ENCODE measurements at places on chromosomes 5 and 9.

DNA sequence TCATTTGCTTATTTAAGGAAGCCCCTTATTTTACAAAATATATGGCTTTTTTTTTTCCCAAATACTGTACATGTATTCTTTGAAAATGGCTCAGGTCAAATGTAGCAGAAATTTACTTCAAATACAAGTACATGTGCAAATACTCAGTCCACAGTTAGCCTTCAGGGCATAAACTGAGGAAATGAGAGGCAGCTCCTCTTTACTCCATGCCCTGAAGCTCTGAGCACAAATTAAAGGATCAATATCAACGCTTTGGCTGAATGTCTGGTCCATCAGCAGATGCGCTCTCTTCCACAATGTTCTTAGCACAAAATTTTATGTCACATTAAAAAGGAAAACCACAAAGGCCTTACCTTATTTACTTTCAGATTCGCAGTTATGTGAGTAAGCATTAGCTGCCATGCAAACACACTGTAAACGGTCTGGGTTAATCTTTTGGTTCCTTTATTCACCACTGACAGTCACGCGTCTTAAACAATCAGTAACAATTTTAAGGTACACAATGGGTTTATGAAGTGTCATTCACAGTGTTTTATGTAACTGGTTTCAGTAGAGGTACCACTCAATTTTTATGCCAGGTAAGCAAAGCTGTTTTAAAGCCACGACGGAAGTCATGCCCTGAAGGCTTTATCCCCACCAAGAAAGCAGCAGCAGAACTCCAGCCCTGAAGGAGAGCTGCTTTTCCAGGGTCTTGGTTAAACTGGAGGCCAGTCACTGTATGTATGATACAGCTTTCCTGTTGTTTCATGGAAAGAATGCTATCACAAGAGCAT, 103.4 kb downstream of the OTULIN start:
- no peak for DNase-seq

- no peak for DNase-seq
These were observed 31.5 kb upstream of the SPRY4 start for GRCh38 chr5:142356349-142356715.

DNA sequence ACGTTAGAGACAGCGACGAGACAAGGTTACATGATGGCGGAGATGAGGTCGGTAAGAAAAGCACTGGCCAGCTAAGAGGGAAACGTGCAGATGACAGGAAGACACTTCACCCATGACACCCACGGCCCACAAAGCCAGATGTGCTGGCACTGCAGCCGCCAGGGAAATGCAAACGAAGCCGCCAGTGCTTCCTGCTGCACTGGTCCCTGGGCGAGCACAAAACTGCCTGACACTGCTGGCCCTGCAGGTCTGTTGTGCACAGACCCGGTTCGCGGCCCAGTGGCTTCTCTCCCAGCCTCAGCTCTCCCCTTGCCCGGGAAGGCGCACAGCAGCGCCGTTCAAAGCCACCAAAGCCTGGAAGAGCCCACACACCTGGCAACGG, 20.3 kb downstream of the QSOX2 start:
- DNase-seq = no peak

GRCh38 chr5:83914199-83914598, 193.5 kb upstream of the HAPLN1 start:
- DNase-seq = no peak

DNA sequence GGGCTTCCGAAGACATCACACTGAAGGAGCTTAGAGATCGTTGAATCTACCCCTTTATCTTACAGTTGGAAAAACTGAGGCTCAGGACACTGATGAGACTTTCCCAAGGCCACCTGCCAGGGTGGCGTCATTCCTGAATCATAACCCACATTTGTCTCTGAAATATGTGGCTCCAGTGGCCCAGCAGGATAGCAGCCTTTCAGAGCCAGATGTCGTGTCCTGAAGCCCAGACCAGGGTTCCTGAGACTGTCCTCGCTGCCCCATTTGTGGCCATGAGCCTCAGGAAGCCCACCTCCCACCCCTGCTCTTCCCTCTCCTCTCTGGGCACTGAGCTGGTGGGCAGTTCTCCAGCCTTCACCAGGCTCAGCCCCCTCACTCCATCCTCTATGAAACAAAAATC, 2.4 kb downstream of the HMCN2 start:
- DNase-seq = no peak

- DNase-seq = no peak
These were observed 318.3 kb upstream of the ITGA1 start for GRCh38 chr5:52469420-52469819.

DNA sequence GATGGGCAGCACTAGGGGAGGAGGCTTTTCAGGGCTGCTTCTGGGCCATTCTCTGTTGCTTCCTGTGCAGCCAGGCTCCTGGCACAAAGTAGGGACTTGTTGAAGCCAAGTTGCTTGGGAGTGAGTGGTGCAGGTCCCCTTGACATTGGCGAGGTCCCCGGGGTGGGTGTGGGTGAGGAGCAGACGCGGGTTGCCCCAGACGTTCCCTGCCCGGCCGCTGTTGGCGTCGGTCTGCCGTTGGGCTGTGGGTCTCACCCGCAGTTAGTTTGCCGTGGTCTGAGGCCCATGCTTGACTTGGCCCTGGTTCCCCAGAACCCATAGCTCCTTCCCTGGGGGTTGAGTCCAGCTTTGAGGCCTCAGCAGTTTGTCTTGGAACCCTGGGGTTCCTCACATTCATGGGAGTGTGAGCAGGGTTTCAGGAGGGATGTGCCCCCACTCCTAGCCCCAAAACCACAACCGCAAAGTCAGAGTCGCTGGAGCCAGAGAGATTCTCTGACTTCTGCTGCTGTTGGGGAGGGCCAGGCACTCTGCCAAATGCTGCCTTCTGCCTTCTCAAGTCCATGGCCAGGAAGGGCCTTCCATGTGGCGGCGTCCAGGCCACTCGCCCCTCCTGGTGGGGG, 77.5 kb downstream of the RXRA start:
- DNase-seq = peak; percentile 24

DNA sequence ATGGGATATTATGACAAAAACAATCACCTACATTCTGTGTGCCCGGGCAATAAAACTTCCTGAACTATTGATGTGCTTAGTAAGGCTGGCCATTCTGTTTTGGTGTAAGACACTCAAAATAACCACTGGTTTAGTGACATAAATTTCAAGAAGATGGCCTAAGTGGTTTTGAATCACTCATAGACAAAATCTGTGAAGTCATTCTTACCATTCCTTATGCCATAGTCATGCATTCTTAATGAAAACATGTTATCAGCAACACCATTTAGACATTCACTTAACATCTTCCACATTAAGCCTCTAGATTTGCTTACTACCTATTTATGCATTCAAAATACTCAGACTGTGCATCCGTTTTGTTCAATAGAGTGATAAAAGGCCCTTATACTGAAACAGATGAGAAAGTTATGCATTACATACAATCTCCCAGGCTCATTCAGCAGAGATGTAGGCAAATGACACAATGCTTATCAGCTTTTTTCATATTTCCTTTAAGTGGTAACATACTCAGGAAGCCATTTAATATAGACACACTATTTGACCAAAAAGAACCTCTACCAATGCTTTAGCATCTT, 848.8 kb upstream of the DMAC1 start:
- no peak for DNase-seq

DNA sequence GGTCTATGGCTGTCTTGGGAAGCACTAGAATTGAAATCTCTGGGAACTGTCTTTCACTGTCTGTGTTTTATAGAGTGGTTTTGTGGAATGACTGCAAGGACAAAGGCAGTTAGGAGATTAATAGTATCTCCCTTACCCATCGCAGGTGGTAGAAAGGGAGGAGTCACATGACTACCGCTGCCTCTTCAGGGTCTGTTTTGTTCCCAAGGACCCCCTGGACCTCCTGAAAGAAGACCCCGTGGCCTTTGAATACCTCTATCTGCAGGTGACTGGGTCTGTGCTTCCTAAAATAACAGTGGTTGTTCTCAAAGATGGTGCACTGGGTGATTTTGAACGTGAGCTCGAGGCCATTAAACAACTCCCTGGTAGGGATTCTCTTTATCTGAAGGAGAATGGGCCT, 22.8 kb upstream of the TRMT10B start:
- no peak for DNase-seq

- DNase-seq = no peak
These were observed 138.8 kb downstream of the ROR2 start for GRCh38 chr9:91811024-91811909.

DNA sequence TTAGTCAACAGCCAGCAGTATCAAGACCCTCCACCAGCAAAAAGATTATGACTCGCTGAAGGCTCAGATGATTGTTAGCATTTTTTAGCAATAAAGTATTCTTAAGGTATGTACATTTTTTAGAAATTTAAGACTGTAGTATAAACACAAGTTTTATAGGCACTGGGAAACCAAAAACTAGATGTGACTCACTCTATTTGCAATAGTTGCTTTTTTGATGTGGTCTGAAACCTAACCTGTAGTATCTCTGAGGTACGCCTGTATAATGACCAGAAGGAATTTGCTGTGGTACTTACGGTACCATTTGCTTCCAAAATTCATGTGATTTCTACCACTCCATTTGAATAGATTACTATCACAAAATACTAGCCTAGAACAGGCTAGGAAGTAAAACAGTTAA, 60.8 kb downstream of the WDR41 start:
- DNase-seq = no peak

DNA sequence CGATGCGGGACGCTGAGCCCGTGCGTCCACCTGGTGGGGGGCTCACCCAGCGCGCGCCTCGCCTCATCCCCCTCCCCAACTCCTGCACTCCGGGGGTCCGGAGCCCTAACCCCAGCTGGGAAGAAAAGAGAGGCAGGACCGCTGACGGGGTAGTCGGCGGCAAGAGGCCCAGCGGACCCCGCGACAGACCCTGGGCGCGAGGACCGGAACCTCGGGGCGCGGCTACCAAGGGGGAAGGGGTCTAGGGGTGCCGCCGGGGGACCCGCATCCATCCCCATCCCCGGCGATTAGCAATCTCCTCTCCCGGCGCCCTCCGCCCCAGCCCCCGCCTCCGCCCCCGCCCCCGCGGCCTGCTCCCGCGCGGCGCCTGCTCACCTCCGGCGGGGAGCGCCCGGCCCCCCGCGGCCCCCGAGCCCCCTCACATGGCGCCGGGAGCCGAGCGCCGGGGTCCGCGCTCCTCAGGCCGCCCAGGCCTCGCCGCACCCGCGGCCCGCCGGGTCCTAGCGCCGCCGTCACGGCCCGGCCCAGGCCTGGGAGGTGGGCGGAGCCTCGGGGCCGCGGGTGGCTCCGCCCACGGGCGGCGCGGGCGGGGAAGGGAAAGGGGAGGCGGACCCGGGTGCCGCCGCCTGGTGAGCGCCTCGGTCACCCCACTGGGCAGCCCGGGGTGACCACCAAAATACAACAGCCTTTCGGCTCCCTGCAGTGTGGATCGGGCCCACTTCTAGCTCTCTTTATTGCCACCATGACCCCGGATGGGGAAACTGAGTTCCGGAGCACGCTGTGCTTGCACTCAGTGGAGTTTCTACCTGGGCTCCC, at the start of gene ST6GALNAC6:
TSS of gene ST6GALNAC6 (minus strand) at position 476 of the 816 bp plus-strand sequence. CDS start 1,622 bp downstream, outside the sequence.
- peak; percentile 68 for DNase-seq

DNA sequence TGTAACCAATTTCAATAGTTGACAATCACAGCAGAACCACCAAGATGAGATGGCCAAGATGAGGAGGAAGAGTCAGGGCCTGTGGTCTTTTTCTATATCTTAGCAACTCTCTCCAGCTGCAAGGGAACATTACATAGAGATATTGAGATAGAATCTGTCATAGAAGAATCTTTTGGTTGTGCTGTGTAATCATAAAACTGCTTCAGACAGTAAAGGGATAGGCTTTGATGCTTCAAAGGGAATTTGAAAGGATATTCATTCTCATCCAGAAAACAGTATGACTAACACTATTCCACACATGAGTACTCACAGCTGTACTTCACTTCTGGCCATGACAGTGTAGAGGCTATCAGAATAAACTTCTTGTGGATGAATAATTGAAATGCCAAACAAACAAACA, 145.9 kb downstream of the YIPF5 start:
- DNase-seq = no peak
